ENCODE measurements at places on chromosomes 2 and 18.

DNA sequence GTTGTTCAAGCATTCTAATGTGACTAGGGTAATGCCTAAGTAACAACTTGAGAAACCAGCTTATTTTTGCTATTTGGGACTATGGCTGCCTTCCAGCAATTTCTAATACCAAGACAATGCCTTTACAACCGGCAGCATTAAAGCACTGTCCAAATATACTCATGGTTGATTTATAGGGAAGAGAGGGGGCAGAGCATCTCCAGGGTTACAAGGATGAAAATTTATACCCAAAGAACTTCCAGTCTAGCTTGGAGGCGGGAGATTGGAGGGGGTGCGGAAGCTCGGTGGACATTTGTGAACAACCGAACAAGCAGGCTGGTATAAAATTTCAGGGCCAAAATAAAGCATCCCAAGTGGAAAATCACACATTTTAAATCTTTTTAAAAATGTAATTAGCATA is 294.9 kb upstream of the STON1 start:
- no peak for DNase-seq

- DNase-seq = no peak
Measured at GRCh38 chr2:82657106-82657505, 1802.0 kb downstream of the SUCLG1 start.

DNA sequence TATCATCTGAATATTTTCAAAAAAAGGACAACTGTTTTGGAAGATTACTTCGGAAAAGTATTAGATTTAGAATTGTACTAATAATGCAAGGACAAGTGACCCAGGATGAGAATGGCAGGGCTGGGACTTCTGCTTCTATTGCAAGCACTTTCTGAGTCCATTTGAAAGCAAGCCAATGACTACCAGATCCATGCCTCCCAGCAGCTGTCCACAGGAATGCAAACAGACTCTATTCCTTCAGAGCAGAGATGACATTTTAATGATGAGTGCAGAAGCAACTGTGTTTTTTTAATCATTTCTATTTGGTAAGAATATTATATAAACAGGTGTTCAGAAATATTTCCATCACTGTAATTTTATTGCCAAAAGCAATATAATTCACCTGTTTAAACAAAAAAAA is 456.7 kb downstream of the SOX11 start:
- no peak for DNase-seq

DNA sequence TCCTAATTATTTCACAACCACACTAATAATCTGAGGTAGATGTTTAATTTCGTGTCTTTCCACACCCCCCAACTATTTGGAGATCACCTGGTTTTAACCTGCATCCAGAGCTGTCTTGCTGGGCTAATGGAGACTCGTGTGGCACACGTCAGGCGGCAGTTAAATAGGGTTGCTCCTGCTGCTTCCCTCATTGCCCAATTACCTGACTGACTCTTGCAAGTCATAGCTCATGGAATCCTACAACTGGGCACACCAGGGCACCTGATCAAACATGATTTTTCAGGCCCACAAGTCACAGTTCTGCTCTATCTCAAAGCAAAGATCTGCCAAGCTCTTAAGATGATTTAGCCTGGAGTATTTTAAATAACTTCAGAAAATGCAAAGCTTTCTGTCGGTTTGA is 1430.4 kb upstream of the ACVR2A start:
- no peak for DNase-seq

GRCh38 chr18:51933903-51934302 is 406.1 kb upstream of the DCC start:
- DNase-seq = no peak

- DNase-seq = no peak
Measured at GRCh38 chr2:224847961-224848850, 132.0 kb upstream of the CCDC195 start.

DNA sequence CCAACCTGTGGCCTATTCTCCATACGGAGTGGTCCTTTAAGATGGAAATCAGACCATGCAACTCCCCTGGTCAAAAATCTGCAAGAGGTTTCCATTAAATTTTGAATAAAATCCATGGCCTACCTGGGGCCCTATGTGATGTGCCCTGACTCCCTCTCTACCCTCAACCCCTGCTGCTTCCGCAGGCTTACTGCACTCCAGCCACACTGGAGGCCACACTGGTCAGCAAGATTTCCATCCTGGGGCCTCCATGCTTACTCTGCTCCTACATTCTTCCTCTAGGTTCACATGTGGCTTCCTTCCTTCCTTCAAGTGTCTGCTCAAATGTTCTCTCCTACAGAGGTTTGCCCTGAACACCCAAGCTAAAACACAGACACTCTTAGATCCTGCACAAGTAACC is 40.6 kb downstream of the FARSB start:
- DNase-seq = no peak

DNA sequence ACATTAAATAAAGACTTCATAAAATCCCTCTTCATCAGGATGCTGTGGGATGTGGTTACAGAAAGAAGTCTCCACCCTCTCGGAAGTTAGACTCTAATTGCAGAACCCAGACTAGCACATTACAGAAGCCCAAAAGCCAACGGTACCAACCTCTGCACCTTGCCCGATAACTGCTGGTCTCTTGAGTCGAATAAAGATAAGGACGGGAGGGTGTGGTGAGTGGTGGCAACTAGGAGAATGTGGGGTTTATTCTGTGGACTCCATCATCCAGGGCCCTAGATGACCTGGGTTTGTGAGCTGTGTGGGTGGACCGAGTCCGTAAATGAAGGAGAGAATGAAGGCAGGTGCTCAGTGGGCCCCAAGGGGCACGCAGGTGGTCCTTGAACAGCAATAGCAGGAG is 462.8 kb upstream of the ID2 start:
- DNase-seq = no peak

DNA sequence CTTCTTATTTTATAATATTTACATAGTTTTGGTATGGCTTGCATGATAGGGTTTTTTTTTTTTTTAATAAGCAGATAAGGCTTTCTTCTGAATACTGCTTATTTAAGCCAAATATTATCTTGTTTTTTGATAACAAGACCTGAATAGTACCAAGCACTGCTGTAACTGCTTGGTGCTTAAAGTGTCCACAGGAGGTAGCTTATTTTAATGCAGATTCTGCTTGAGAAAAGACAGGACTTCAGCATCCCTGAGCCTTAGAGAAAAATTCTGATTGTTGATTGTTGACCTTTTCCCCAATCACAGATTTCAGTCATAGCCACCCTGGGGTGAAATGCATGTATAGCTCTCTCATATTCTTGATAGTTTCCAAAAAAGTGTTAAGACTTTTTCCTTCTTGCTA is 336.4 kb downstream of the CTNNA2 start:
- no peak for DNase-seq

GRCh38 chr2:206657087-206657486 is 14.8 kb downstream of the FAM237A start:
- DNase-seq = no peak

- no peak for DNase-seq
Measured at GRCh38 chr2:164335128-164335527, 286.2 kb downstream of the GRB14 start.

- no peak for DNase-seq
Measured at GRCh38 chr2:8058652-8059051, 623.2 kb upstream of the ID2 start.

DNA sequence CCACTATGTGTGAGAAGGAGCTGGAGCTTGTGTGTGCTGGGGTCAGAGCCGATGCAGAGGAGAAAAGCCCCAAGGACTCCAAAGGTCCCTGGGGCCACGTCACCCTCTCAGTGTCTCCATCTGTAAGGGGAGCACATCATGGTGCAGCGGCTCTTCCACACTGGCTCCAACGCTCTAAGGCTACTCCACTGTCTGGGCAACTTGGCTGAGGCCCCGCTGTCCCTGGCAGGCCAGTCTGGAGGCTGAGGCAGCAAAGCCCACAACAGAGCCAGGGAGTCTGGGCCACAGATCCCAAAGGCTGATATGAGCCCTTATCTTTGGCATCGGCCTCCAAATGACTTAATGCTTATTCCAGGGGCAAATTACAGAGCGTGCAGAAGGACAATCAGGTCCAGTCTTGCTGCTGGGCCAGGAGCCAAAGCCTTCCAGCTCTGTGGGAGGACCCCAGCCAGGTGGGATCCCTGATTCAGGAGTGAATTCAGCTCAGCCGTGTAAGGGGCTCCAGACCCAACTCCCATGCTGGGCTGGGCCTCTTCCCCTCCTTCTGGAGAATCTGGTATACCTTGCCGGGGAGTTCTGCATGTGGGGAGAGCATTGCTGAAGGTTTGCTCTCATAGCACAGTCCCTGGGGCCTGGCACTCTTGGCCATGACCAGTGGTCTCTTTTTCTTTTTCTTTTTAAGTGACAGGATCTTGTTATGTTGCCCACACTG is 1.8 kb upstream of the DUSP2 start:
- no peak for DNase-seq

DNA sequence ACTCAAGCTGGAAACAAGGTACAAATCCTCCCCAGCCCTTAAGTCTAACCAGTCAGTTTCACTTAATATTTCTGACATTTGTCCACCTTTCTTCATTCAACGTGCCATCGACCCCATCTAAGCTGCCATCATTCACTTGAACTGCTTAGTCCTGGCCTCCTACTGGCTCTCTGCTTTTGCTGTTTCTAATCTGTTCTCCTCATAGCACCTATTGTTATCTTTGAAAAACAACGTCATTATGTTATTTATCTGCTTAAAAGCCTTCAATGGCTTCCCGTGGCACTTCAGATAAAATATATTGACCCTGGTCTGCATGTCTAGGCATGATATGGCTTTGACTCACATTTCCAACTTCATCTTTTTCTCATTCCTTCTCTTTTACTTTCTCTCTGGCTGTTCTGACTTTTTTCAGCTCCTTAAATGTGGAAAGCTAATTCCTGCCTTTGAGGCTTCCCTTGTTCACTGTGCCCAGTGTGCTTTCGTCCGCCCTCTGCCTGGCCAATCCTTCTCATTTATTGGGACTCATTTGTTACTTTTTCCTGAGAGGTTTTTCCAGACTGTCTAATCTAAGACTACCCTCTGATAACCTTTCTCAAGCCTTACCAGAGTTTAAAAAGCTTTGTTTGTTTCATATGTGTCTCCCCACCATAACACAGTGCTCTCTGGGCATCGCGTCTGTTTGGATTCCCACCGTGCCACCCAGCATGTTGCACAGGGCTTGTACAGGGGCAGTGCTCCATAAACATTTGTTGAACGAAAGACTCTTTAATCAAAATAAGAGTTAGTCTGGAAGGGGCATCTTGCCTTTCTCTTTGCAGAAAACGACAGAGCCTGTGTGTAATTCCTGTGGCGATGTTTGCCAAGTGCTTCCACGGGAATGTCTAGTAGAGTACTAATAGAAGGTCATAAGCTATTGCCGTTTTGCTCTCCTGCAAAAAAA is 183.9 kb downstream of the FMNL2 start:
- DNase-seq = no peak

- DNase-seq = no peak
Measured at GRCh38 chr2:200354833-200355751, 48.6 kb downstream of the SPATS2L start.

DNA sequence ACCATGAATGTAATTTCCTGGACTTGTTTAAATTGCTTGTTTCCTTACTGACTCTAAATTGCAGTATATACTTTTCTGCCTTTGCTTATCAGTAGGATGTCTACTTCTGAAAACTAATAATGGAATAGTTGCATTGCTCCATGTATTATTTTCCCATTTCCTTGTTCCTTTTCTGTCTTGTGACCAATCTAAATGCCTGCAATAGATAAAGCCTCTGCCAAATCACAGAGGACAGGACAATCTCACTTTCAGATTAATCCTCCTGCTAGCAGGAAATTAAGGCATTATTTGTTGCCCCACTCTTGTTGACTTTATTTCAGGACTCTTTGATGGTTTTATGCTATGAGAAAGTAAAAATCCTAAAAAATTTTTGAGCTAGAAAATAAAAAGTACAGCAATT is 4.7 kb upstream of the ESCO1 start:
- no peak for DNase-seq

DNA sequence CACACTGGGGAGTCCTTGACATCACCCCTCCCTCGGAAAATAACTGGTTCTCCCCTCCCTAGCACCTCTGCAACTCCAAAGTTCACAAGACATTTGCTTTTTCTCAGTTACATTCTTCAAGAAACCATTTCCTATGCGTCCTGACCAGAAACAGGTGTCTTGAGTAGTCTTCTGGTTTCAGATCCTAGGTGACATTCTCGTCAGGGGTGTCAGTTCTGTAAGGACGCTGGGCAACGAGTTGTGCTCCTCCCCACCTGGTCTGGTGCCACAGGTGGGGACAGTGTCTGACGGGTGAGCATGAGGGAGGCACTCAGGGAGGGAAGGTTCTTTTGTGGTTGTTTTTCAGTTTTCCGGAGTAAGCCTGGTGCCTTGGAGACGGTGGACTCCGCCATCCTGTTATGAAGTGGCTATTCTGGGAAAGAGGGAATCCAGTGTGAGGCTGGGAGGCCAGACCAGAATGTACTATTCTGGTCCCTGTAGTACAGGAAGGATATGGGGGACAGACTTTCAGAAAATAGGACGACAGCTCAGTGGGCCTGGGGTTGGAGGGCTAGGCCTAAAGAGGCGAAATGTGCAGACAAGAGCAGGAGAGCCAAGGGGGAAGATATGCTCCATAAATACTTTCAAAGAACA is 50.6 kb downstream of the EPAS1 start:
- no peak for DNase-seq

DNA sequence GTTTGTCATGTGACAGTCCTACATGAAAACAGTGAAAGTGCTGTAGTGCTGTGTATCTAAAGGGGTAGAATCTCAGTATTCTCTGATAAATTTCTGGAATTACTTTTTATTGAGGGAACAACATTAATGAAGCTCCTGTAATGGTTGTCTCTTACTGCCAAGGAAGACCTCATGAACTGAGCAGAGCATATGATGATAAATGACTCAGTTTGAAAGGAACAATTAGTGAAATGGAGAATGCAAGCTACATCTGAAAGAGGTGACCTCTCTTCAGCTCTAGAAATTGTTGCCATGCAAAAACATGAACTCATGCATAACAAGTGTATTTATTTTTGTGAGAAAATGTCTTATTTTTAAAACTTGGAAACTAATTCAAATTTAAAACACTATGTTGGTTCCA is 93.6 kb downstream of the SCN9A start:
- DNase-seq = no peak

GRCh38 chr18:45227001-45227742 is 388.1 kb upstream of the SLC14A2 start:
- no peak for DNase-seq

DNA sequence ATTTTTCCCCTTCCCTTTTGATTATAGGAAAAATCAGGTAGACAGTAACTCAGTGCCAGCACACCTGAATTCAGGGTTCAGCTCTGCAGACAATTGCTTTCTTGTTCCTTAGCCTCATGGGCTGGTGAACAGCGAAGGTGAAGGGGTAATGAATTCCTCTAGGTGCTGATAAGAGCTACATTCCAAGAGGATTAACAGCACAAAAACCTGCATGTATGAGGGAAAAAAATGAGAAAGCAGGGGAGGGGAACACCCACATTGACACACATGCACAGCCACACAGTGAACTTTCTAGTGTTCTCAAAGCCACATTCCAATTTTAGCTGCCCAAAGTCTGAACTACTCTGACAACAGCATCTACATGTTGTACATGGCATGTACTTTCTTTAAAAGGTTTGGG is 46.1 kb downstream of the SPATS2L start:
- no peak for DNase-seq

GRCh38 chr2:53969968-53970723 is 647 bp downstream of the PSME4 start:
- DNase-seq = peak; percentile 28

- no peak for DNase-seq
Measured at GRCh38 chr2:187124529-187124928, 275.6 kb upstream of the ZSWIM2 start.
